Activated CD8-positive, alpha-beta memory T cell treated with anti-CD3 and anti-CD28 coated beads for 1 hour (primary cell): ENCODE measurements at places on chromosomes 11 and 22.

DNA sequence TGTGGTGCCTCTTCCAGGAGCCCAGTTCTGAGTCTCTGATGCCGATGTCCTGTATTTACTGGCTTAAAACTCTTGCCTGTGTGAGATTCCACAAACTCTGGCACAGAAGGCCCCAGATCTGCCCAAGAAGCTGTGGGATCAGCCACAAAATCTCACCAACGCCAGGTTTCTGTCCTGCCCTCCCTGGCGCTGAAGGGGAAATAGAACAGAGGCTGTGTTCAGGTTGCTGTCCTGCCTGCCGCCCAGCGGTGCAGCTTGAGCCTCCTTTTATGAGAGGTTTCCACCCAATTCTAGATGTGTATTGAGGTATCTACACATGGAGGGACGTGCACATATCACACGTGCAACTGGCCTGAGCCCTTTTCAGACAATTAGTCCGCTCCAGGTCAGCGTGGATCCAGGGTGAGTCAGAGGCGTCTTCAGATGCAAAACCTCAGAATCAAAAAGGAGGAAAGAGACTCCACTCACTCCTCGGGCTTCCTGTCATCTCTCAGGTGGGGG, 2.2 kb downstream of the TMEM80 start:
- no peak for DNase-seq

DNA sequence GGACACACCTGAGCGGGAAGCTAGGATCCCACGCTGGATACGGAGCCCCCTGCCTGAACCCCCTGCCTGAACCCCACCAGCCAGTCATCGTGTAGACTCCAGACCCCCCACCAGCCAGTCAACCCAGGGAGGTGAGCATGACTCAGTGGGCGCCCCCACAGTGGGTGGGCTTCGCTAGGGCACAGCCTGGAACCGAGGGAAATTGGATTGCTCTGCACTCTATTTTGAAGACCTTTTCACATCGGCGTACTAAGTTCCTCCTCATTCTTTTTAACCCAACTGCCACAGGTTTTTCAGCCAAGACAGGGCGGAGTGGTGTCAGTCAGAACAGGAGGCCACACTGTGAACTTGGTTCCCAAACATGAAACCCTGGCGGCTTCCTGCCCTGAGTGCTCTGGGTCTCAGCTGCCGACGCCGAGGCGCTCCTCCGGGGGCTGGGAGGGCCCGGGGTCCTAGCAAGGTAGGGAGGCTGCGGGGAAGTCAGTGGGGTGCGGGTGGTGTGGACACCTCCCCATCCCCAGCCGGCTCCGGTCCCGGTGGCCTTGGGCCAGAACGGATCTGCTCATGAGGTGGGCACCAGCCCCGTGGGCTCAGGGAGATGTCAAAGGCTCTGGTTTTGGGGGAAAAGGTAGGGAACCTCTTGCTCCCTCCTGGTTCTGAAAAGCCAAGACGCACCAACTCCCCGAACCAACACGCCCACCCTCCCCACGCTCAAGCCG, 57.0 kb downstream of the BRD1 start:
- DNase-seq, result no peak

GRCh38 chr11:11043721-11044120, 185.9 kb upstream of the ZBED5 start:
- DNase-seq, result no peak

GRCh38 chr11:46302866-46303265, 25.4 kb downstream of the CREB3L1 start:
- DNase-seq, result no peak

- DNase-seq, result no peak
Measured at GRCh38 chr11:44008698-44009097, 39.1 kb upstream of the ACCSL start.

GRCh38 chr11:48093795-48094642, 113.7 kb downstream of the PTPRJ start:
- DNase-seq, result no peak

- DNase-seq, result no peak
Measured at GRCh38 chr11:99739464-99740089, 718.8 kb downstream of the CNTN5 start.

GRCh38 chr11:6708876-6709275, 25.7 kb upstream of the MRPL17 start:
- no peak for DNase-seq
